ENCODE measurements at places on chromosomes 13 and 19.

- no peak for DNase-seq
These were observed 511.3 kb downstream of the MYO16 start for GRCh38 chr13:109140479-109141349.

- DNase-seq, result peak; percentile 30
These were observed 3.7 kb downstream of the PRKACA start for GRCh38 chr19:14113762-14114414.

DNA sequence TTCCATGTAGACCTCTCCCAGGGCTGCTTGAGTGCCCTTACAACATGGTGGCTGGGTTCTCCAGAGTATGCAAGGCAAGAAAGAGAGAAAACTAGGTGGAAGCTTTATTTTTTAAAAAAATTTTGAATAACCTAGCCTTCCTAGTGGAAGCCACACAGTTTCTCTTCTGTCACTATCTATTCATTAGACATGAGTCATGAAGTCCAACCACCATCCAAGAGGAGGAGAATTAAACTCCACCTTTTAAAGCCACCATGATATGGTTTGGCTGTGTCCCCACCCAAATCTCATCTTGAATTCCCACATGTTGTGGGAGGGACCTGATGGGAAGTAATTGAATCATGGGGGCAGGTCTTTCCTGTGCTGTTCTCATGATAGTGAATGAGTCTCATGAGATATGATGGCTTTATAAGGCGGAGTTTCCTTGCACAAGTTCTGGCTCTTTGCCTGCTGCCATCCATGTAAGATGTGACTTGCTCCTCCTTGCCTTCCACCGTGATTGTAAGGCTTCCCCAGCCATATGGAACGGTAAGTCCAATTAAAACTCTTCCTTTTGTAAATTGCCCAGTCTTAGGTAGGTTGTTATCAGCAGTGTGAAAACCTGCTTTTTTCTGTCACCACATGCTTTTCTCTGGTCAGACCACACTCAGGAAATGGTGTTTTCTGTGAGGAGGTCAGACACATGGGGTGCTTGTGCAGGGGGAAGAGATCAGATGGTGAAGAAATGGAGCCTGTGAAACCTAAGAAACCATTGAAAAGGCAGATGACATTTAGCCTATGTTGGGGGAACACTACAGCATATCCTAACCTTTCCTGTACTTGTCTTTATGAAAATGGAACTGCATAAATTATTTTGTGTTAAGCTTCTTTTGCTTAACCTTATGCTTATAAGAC lies 57.7 kb downstream of the ANKRD10 start:
- DNase-seq, result no peak

DNA sequence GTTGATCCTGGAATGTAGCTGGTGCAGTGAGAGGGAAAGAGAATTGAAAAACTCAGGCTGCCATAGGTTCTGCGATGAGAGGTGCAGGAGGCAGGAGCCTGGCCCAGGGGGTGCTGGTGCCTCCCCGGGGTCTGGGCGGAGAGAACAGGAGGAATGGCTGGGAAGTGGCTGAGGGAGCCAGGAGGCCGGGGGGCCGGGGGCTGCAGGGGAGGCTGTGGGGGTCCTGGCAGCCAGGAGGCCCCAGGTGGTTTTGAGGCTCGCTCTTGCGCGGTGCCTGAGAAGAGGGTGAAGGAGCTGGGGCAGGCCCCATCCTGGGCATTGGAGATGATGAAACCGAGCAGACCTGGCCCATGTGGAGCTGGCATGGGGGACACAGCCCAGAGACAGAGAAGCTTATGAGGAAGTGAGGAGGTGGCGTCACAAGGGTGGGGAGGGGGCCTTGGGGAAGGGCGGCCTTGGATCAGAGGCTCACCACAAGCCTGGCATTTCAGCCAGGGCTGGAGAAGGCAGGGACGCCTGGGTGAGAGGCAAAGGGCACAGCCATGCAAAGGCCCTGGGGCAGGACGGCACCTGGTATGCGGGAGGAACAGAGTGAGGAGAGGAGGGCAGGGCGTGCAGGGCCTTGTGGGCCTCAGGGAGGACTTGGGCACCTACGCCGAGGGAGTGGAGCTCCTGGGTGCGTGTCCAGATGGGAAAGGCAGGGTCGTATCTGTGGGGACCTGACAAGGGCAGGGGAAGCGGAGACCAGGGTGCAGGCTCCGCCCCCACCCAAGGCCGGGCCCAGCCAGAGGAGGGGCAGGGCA lies 1.3 kb upstream of the TEKTIP1 start:
- no peak for DNase-seq

DNA sequence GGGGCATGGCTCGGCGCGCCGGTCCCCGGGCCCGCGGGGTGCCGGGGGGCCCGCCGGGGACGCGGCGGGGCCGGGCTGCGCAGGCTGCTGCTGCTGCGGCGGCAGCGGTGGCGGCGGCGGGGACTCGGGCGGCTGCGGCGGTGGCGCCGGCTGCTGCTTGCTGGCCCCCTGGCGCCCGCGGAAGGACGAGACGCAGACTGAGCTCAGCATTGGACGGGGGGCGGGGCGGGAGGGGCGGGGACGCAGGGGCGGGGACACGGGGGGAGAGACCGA lies 368 bp downstream of the KCNC3 start:
- DNase-seq, result no peak

DNA sequence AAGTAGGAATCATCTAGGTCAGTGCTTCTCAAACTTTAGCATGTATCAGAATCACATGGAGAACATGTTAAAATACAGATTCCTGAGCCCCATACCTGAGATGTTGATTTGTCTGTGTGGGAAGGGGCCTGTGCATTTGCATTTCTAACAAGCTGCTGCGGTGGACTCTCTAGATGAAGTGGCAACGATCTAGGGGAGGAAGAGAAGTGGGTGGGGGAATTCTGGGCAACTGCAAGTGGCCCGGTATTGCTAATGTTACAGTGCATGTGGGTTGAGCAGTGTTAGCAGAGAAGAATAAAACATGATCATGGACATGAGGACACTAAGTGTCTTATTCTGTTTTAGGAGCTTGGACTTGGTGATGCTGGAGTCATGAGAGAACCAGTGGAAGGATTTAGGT lies 329.0 kb downstream of the OLFM4 start:
- DNase-seq, result no peak

DNA sequence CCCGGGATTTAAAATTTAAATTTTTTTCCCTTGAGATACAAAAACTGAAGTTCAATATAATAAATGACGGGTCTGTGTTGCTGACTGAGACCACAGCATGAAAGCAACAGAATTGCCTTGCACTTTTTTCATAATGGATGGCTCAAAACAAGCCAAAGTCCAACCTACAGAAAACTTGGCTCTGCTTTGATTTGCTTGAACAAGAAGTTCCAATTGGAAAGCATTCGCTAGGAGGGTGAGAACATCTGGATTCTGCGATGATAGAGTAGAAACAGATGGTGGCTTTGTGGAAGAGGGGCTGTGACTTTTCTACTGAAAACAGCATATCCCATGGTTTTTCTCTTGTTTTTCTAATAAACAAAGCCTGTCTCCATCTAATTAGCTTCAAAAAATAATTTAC lies 46.4 kb downstream of the THSD1 start:
- DNase-seq, result no peak

DNA sequence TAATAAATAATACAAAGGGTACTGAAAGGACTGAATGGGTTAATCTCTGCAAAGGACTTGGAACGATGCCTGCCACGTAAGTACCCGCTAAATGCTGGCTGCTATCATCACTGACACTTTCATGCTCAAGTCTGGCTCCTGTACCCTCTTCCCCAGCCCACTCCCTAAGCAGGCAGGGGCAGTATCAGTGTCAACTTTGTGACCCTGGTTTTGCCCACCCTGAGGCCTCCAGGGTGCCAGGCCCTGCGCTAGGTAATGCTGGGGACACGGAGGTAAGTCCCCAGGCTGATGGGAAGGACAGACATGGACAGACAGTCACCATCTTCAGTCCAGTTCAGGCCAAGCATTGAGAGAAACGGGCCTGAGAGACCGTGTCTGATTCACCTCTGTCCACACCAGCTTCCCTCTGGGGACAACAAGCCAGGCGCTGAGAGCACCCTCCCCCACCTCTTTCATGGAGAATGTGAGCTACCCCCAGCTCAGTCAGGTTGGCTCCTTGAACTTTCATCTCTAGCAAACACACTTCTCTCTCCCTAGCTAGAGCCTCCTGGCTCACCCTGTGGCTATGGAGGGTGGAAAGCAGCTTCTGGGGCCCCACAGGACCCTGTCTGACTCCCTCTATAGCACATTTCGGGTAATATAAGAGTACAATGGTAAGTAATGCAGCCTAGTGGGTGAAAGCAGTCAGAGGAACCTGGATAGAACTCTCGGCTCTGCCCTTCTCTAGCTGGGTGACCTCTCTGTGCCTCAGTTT lies 800 bp downstream of the ETFB start:
- no peak for DNase-seq

DNA sequence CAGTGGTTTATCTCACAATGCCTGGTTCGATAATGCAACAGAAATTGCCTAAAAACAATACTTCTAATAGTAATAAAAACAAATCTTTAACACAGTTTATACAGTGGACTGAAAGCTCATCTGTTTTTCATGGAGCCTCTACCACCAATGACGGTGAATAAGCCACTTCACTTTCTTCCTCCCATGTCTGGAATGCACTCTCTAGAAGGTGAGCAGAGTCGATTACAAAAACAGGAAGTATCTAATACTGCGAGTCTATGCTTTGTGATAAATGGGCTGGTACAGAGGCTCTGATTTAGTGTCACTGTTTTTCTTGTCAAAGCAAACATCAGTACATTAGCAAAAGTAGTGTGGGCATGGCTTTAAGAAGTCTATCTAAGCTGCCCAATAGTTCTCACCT lies 1348.6 kb upstream of the SLC10A2 start:
- no peak for DNase-seq

GRCh38 chr13:39484506-39485313 lies 118.3 kb downstream of the LHFPL6 start:
- DNase-seq, result no peak

DNA sequence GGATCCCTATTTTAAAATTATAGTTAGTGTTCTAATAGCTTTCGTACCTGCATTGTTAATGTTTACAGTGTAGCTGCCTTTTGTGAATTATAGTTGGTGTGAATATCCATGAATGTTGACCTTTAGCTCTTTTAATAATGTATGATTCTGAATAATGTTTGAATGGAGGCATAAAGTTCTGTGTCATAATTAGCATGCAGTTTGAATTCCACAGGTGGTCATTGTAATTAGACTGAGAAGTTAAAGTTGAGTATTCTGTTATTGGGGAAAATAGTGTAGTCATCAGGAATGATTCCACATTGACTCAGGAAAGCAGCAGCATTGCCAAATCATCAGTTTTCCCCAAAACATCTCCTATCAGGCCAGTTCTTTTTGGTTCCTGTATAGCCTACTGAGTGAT lies 12.1 kb downstream of the GPR18 start:
- DNase-seq, result no peak
